ENCODE measurements at places on chromosomes 3 and 15. TPM values are rescaled to one million over a fixed set of nuclear protein-coding genes. Genes with fewer than 3 reads are reported as not detected.

WDR93 gene
- not detected for total RNA-seq

IMPG2 gene
- total RNA-seq: 0.11 TPM

DNA sequence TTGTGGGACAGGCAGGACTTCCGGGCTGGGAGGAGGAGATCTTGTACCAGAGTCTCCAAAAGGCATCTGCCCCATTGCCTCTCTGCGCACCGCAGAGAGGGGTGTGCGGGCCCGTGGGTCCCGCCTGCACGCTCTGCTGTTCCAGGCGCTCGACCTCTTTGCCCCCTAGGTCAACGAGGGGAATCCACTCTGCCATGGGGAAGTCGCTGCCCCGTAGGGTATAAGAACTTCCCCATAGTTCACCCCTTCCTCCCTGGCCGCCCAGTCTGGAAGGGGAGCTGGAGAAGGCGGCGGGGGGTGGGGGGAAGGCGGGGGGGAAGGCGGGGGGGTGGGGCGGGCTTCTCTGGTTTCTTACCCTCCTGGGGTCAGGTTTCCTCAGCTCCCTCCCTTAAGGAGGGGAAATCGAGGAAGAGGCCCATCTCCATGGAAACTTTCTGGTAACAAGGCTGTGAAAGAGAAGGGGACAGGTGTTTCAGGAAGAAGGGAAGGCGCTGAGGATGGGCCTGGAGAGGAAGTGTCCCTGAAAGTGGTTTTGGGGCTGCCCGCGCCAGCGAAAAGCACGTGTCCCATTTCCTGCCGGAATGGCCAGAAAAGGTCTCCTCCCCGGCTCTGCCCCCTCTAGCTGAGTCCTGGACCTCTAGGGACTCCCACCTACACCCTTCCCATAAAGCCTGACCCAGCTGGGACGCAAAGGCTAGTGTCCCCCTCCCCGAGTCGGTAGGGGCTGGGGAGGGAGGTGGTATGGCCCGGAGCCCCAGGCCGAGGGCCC, 27.5 kb downstream of the NR1I2 start:
- no peaks in the 10 kb centered on the region for H3K27me3 ChIP-seq
- DNase-seq: peak; percentile 13
- peak overlapping the region; percentile 78 for H3K4me3 ChIP-seq

DNA sequence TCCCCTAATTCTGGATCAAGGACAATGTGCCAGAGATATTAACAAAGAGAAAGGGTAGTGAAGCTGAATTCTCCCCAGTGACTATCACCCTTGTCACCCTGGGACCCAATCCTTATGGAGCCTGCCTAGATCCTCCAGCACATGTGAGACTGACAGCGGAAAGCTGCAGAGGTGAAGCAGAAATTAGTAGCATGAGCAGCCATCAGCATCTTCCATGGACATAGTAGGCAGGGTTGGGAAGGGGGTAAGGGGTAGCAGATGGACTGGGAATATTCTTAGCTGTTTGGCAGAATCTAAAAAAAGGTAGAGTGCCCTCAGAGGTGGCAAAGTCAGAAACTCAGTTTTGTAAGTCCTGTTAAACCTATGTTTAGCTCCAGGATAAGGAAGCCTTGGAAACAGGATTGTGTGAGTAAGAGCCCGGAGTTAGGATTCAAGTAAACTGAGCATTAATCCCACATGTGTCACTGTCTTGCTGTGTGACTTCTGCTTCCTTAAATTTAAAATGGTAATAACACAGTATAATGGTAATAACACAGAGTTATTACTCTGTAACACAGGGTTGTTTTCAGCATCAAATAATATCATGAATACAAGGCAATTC, 14.5 kb downstream of the GOLIM4 start:
- no peak overlapping the region for H3K4me3 ChIP-seq
- H3K36me3 ChIP-seq: no peaks in the 10 kb centered on the region
- no peaks in the 10 kb centered on the region for H3K27me3 ChIP-seq
- H3K27ac ChIP-seq: peak overlapping the region; percentile 76
- peaks cover 37% of the 10 kb centered on the region for H3K4me1 ChIP-seq

GRCh38 chr3:181709537-181710279, 2.0 kb upstream of the SOX2 start:
- H3K4me1 ChIP-seq: 0 out of 2 replicates have a peak, but pooled peaks cover 5% of the 10 kb centered on the region
- H3K4me3 ChIP-seq: no peak overlapping the region
- DNase-seq: peak; percentile 69
- no peaks in the 10 kb centered on the region for H3K36me3 ChIP-seq
- no peak overlapping the region for H3K27ac ChIP-seq
- H3K27me3 ChIP-seq: peaks cover 93% of the 10 kb centered on the region

GRCh38 chr3:17302774-17303173, 418.0 kb downstream of the PLCL2 start:
- no peaks in the 10 kb centered on the region for H3K4me1 ChIP-seq
- DNase-seq: peak; percentile 4
- H3K27me3 ChIP-seq: no peaks in the 10 kb centered on the region
- H3K36me3 ChIP-seq: 0 out of 2 replicates have a peak, but pooled peaks cover 4% of the 10 kb centered on the region
- H3K27ac ChIP-seq: no peak overlapping the region

DNA sequence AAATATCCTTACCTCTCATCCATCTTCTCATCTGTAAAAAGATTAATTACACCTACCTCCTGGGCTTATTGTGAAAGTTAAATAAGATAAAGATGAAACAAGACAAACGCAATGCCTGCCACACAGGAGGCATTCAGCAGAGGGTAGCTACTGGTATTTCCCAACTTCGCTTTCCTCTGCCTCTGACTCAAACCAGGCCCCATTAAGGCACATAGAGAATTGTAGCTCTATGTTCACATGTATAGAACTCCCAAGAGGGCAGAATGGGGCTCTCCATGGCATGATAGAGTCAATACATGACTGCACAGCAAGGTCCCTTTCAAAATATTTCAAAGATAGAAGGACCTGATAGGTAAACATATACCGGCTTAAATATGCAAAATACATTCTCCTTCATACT, 1.4 kb downstream of the LYSMD2 start:
- DNase-seq: peak; percentile 11
- H3K27me3 ChIP-seq: no peaks in the 10 kb centered on the region
- no peaks in the 10 kb centered on the region for H3K36me3 ChIP-seq
- H3K4me3 ChIP-seq: no peak overlapping the region
- H3K27ac ChIP-seq: no peak overlapping the region
- H3K4me1 ChIP-seq: peaks cover 11% of the 10 kb centered on the region
